Activated T-cell treated with anti-CD3 and anti-CD28 coated beads, Interleukin-2, amount 50 U/mL, for 48 hours (primary cell): ENCODE measurements at places on chromosomes 4 and X.

- DNase-seq: no peak
Measured at GRCh38 chr4:152815078-152815477, 35.3 kb downstream of the ARFIP1 start.

GRCh38 chr4:141081921-141082395 is 51.3 kb downstream of the RNF150 start:
- DNase-seq: no peak

GRCh38 chrX:19194285-19195242 is 72.3 kb upstream of the ADGRG2 start:
- DNase-seq: no peak

GRCh38 chr4:185991770-185992169 is 77.2 kb upstream of the TLR3 start:
- DNase-seq: no peak

GRCh38 chr4:83875437-83875836 is 339.5 kb downstream of the GPAT3 start:
- DNase-seq: no peak

GRCh38 chr4:27011401-27011800 is 150.8 kb downstream of the STIM2 start:
- DNase-seq: no peak

- no peak for DNase-seq
Measured at GRCh38 chrX:107493141-107493540, 43.7 kb downstream of the FRMPD3 start.

- DNase-seq: no peak
Measured at GRCh38 chr4:7334521-7335275, 100.0 kb downstream of the PSAPL1 start.

- DNase-seq: no peak
Measured at GRCh38 chr4:15163284-15163645, 161.0 kb downstream of the CPEB2 start.

- DNase-seq: no peak
Measured at GRCh38 chrX:136106920-136107528, 40.3 kb upstream of the FHL1 start.
